ENCODE measurements at places on chromosomes 7 and 10. TPM values are rescaled to one million over a fixed set of nuclear protein-coding genes. Genes with fewer than 3 reads are reported as not detected.

The HOXA10 gene
- total RNA-seq = not detected

The RTKN2 gene
- 1.1 TPM for total RNA-seq

The LRIT2 gene
- total RNA-seq = not detected

The LMBR1 gene
- 60.9 TPM for total RNA-seq

All from regular cardiac myocyte (primary cell).